ENCODE measurements at places on chromosomes 11 and 22.

- no peak for DNase-seq
Observed at GRCh38 chr11:73652046-73652730, 5.8 kb downstream of the PLEKHB1 start.

DNA sequence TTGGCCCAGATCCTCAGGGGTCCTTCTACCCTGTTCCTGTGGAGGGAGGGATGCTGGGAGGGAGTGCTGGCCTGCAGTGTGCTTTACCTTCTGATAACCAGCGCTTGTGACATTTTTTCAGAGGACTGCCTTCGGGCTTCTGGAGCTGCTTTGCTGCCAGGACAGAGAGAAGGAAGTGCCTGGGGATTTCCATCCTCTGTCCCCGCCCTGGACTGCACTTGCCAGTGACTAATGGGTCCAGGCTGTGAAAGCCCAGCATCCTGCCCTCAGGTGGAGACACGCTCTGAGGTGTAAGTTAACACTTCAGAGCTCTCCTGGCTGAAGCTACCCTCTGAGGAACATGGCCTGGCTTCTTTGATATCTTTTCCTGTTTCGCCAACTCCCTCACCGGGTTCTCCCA is 158.7 kb upstream of the SYT13 start:
- DNase-seq: no peak

DNA sequence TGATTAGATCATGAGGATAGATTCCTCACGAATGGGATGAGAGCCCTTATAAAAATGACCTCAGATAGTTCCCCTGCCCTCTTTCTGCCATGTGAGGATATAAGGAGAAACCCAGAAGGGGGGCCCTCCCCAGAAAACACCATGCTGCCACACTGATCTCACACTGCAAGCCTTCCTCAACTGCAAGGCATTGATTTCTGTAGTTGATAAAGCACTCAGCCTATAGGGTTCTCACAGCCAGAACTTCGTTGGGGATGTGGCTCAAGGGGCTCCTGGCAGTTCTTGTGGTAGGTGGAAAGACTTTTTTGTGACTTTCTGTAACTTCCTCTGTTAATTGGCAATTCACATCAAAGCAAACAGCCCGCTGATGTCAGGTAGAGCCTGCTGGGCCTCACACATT is 108.9 kb downstream of the CD44 start:
- DNase-seq: no peak

GRCh38 chr11:68372625-68373024 is 60.2 kb downstream of the LRP5 start:
- DNase-seq: no peak

DNA sequence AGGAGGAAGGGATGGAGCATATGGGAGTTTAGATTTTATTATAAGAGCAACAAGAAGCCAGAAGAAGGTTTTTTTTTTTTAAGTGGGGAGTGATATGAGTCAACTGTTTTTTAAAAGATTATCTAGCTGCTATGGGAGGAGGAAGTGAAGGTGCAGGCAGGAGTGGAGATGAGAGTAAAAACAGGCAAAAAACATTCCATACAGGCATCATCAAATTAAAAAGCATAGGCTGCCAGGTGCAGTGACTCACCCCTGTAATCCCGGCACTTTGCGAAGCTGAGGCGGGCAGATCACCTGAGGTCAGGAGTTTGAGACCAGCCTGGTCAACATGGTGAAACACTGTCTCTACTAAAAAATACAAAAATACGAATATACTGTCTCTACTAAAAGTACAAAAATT is 368.4 kb upstream of the MTNR1B start:
- no peak for DNase-seq

DNA sequence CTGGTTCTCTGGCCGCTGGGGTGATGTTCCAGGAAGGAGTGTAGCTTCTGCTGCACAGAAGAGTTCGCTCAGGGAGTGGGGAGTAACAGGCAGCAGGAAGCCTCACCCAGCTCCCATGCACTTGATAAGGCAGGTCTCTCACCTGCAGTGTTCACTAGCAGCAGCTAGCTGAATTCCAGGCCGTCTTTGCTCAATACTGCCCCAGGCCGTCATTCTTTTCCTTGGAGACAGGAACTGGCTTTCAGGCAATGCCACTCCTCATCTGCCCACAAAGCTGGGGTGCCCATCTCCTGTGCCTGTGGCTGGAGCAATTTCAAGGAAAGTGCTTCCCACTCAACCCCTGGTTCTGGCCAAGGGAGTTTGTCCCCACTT is 66.1 kb downstream of the ARHGAP42 start:
- DNase-seq: no peak

DNA sequence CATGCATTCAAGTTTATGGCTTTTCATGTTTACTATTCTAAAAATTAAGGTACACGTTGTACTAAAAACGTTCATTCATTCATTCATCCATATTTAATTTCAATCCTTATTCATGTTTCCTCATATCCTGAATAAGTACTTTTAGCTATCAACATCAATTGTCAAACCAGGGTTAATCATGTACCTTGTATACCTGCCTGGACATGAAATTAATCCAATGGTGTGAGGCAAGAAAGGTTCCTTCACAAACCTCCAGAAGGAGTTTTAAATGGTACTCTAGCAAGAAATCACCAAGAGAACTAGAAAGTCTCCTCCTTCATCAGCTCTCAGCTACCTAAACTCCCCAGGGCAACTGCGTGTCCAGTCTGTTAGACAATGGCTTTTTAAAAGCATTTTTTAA is 33.4 kb downstream of the TMEM123 start:
- DNase-seq: no peak

All from GM12891 (cell line).